HS-5 (cell line): ENCODE measurements at places on chromosomes 1 and 21.

- no peak for DNase-seq
Observed at GRCh38 chr1:92315766-92316599, 17.1 kb downstream of the RPAP2 start.

DNA sequence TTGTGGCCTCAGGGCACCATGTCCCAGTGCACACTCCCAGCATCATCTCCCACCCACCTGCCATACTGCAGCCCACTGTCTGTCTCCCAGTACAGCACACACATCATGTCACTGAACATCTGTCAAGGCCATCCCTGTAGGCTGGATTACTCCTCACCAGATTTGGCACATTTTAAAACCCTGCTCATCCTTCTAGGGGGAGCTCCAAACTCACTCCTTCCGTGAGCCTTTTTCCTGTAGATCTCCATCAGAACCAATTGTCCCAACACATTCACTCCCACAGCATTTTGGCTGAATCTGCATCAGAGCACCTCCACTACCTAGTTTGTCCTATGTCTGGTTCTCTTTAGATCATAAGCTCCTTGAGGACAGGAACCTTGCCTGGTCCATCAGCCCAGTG lies 58.6 kb upstream of the GRIK3 start:
- DNase-seq = no peak

DNA sequence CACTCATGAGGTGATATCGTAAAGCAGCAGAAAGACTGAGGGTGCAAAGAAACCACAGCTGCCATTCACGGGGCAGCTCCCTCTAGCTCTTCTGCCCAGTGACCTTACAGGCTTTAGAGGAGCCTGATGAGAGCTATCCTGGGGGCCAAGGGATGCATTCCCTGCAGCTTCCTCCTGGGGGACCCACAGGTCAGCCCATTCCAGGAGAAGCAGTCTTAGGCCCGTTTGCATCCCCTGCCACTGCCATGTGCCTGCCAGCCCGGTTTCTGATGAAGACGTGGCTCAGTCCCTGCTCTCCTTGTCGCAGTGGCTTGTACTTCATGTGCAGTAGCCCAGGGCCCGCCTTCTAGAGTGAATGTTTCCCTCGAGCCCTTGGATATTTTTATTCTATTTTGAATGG lies 22.8 kb downstream of the ATP5PO start:
- no peak for DNase-seq

GRCh38 chr1:169692756-169693460 lies 18.5 kb downstream of the SELL start:
- no peak for DNase-seq

DNA sequence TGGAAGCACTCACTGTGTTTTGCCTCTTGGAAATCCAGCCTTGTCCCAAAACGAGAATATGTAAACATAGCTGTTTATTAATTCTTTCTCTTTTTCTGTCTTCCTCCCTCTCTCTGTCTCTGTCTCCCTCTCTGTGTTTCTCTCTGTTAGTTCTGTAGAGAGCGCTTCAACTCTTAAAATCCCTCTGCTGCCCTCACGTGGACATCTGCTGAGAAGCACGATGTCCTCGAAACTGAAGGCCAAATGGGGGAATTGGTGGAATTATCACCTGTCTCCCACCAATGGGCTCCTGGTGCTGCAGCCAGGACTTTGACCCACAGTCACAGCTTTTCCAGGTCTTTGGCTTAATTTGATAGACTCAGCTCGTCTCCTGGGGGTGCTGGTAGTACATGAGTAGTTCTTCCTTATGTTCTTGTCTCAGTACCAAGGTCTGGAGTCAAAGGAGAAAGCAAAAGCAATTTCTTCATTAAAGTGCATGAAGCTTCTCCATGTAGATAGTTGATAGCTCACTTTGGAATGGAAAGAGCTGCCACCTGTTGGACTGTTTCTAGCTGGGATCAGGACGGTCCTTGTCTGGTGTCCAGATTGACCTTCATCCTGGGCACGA lies 5.5 kb upstream of the GBP6 start:
- peak; percentile 26 for DNase-seq

DNA sequence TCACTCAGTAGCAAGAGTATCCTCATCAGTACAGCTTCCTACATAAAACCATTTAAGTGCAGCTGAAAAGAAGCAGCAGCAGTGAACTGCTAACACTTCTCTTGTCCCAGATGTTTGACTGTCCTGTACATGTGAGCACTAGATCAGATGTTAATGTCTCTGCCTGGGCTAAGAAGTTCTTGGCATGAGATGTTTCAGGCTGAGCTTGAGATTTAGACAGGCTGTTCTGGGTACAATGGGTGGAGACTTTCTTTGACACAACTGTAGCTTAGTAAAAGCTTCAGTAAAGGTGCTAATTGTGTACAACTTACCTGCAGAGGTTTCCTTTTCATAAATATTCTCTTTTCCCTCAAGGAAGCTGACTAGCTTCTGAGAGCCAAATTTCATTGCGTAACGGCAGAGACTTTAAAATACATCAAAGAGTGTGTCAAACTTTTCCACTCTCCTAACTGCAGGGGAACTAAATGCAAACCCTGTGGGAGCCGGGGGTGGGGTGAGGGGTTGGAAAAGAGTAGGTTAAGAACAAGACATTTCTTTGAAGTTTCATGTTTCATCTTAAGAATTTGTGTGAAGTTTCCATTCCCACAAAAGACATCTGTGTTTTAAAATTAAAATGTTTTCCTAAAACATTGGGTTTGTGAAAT lies 82.1 kb upstream of the CCDC190 start:
- no peak for DNase-seq

DNA sequence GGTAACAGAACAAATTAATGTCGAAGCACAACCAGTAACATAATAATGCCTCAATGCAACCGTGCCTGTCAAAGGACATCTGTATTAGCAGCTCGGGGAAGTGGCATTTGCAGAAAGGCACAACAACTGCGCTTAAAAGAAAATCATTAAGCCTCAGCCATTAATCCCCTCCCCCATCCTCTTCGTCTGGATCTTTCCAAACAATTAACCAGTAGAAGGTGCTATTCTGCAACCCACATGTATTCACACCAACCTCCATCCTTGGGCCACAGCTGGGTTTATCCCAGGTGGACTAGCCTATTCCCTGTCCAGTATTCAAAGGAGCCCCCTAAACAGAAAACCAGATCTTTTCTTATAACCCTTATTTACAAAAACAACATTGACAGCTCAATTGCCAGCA lies 2.6 kb downstream of the RERE start:
- DNase-seq = no peak

DNA sequence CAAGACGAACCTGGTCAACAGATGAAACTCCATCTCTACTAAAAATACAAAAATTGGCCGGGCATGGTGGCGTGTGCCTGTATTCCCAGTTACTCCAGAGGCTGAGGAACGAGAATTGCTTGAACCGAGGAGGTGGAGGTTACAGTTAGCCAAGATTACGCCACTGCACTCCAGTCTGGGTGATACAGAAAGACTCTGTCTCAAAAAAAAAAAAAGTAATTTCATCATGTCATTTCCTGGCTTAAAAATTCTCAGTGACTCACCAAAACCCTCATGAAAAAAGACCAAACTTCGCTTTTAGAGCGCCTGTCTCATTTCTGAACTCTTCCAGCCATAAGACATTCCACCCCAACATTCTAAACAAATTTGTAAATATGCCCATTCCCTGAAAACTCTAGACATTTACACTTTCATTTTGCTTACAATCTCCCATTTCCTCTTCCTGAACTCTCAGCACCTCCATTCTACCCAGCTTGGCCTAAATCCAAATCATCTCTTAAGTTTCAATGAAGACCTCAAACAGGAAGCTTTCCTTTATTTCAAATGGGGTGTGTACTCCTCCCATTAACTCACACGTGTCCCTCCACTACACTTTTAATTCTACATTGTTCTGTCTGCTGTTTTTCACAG lies 50.5 kb upstream of the PRRC2C start:
- peak; percentile 76 for DNase-seq

GRCh38 chr1:62314454-62315350 lies 4.5 kb downstream of the KANK4 start:
- no peak for DNase-seq

GRCh38 chr1:209708297-209708696 lies 3.7 kb downstream of the HSD11B1 start:
- DNase-seq = no peak

GRCh38 chr1:12453400-12454343 lies 164.3 kb downstream of the DHRS3 start:
- no peak for DNase-seq
